ENCODE measurements at places on chromosomes 3 and 15. TPM values are rescaled to one million over a fixed set of nuclear protein-coding genes. Genes with fewer than 3 reads are reported as not detected.

The CLRN1 gene
- not detected for total RNA-seq

DNA sequence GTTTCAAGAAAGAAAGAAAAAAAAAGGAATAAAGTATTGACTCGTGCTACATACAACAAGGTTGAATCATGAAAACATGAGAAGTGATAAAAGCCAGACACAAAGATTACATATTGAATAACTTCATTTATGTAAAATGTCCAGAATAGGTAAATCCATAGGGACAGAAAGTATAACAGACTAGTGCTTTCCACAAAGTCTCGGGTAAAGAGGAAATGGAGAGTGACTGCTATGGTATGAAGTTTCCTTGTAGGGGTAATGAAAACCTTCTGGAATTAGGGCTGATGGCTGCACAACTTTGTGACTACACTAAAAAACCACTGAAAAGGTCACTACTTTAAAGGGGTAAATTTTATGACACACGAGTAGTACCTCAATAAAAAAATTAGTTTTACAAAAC lies 13.0 kb downstream of the LRRFIP2 start:
- H3K27me3 ChIP-seq: no peaks in the 10 kb centered on the region
- H3K36me3 ChIP-seq: peaks cover 8% of the 10 kb centered on the region
- no peak overlapping the region for H3K27ac ChIP-seq
- H3K4me3 ChIP-seq: no peak overlapping the region
- H3K4me1 ChIP-seq: no peaks in the 10 kb centered on the region

The ALDH1L1 gene
- 189 TPM for total RNA-seq

DNA sequence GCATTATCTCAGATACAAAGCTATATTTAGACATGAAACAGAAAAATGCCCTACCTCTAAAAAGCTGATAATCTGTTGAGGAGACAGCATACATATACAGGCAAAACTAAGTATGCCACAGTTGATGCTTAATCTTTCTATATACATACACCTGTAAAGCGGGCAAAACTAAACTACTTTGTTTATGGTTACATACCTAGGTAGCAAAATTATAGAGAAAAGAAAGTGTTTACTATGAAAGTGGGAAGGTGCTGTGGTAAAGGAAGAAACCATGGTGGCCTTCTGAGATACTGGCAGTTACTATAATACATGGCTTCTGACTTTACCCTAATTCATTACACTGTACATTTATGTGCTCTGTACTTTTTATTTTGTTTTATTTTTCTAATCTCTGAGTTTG lies 36.0 kb upstream of the NR1I2 start:
- H3K36me3 ChIP-seq: no peaks in the 10 kb centered on the region
- H3K4me3 ChIP-seq: no peak overlapping the region
- H3K4me1 ChIP-seq: no peaks in the 10 kb centered on the region
- no peak overlapping the region for H3K27ac ChIP-seq
- no peaks in the 10 kb centered on the region for H3K27me3 ChIP-seq
- DNase-seq: no peak

DNA sequence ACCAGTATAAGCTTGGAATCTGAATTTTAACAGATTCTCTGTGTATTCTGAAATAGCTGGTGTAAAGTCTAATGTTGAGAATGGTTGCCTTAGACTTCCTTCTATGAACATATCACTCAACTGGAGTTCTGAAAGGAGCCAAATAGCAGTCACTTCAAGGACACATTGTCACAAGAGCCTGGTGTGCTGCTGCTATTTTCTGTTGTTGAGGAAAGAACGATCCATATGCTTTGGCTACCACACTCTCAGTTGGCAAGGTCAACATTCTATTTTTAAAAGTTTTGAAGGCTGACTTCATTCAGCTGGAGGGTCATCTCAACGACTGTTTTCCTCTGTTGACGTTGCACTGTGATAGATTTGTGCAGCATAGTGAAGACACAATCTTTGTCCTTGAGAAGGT lies 248.7 kb downstream of the TUSC7 start:
- no peak overlapping the region for H3K27ac ChIP-seq
- peaks cover 5% of the 10 kb centered on the region for H3K27me3 ChIP-seq
- no peaks in the 10 kb centered on the region for H3K4me1 ChIP-seq
- no peak for DNase-seq
- no peaks in the 10 kb centered on the region for H3K36me3 ChIP-seq

- DNase-seq: peak; percentile 49
- no peaks in the 10 kb centered on the region for H3K27me3 ChIP-seq
- H3K36me3 ChIP-seq: no peaks in the 10 kb centered on the region
- peak overlapping the region; percentile 95 for H3K27ac ChIP-seq
- H3K4me3 ChIP-seq: peak overlapping the region; percentile 88
- peaks cover 14% of the 10 kb centered on the region for H3K4me1 ChIP-seq
Measured at GRCh38 chr15:89088605-89089315, 504 bp downstream of the ABHD2 start.

The GOLGA6A gene
- 1.2 TPM for total RNA-seq

The CCR9 gene
- total RNA-seq: not detected

- H3K27me3 ChIP-seq: no peaks in the 10 kb centered on the region
- DNase-seq: no peak
- no peaks in the 10 kb centered on the region for H3K36me3 ChIP-seq
- no peaks in the 10 kb centered on the region for H3K4me1 ChIP-seq
Measured at GRCh38 chr3:22485954-22486353, 717.2 kb upstream of the UBE2E2 start.

DNA sequence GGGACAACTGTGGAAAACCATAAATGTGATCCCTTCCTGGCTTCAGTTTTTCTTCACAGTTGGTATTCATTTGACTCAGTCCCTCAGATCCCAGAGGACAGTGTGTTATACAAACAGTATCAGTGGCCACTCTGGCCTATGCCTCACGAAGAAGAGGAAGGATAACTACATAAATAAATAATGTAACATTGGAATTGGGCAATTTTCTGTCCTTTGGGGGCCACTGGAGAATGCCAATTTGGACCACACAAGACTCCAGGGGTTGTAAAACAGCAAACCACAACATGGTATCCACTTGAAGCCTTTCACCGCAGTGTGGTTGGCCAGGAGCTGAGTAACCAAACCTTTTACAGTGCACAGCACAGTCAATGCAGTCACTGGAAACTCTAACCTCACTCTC lies 1077.0 kb downstream of the ROBO2 start:
- no peaks in the 10 kb centered on the region for H3K4me1 ChIP-seq
- no peak overlapping the region for H3K4me3 ChIP-seq
- H3K36me3 ChIP-seq: no peaks in the 10 kb centered on the region
- no peak overlapping the region for H3K27ac ChIP-seq
- no peak for DNase-seq

DNA sequence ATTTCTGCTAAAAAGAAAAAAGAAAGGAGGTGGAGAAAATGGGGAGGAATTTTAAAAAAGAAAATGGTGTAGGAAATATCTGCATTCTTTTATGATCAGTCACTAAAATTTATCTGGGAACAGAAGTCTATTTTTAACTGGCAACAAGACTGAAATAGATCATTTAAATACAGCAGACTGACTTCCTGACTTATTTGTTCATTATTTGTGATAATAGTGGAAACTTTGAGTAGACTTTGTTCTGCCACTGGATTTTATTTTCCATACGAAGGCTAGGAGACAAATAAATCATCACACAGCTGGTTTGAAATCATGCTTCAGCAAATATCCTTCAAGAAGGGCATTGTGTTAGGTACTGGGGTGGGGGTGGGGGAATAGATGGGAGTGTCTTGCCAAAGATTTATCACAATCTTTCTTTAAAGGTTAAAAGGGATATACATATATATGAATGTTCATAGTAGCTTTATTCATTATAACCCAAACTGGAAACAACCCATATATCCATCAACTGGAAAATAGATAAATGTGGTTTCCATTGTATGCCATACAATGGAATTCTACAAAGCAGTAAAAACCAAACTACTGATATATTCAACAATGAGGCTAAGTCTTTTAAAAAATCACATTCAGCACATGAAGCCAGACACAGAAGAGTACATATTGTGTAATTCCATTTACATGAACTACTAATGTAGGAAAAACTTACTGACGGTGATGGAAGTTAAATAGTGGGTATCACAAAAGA lies 4.7 kb upstream of the CLASP2 start:
- no peak for DNase-seq
- H3K27ac ChIP-seq: no peak overlapping the region
- no peaks in the 10 kb centered on the region for H3K4me1 ChIP-seq
- H3K4me3 ChIP-seq: no peak overlapping the region
